ENCODE measurements at places on chromosomes 1 and 21.

GRCh38 chr1:159200769-159201168 is 3.9 kb upstream of the ACKR1 start:
- DNase-seq = no peak

DNA sequence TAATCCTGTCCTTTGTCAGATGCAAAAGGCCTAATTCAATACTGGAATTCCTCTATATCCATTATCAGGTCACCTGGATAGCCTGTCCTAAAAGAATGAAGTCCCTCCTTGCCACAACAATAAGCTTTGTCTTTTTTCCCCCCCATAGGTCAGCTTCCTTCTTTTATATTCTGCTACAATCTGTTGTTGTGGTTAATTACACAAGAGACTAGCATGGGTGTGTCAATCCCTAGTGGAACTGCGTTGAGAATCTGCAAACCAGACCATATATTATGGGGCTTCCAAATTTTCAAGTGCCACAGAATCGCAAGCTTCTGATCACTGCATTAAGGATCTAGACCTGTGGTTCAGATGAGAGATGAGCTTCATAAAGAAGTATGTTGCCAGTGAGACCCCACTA is 349.6 kb downstream of the SMYD3 start:
- no peak for DNase-seq

DNA sequence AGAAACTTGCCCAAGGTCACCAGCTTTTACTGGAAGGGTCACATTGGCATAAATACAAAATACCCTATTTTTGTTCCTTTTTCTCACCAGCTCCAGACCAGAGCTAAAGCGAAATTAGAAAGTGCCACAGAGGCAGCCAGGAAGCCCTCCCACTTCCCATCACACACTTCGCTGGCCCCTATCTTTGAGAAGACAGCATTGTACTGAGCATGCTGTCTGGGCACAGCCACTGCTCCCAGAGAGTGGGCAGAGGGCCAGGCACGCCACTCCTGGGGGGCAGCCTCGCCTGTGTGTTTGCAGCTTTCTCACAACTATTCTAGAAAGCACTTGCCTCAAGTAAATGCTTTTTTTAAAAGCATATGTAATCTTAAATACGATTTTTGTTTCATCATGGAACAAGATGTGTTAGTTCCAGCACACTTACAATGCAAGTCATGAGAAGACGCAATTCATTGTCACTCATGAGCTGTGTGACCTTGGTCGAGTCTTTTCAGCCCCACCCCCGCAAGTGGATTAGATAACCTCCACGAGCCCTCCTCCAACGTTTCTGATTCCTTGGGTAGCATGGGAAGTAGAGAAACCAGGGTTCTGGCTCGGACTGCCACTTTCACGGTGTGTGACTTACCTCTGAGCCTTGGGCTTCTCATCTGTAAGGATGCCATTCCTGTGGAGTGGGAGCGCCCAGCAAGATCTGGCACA is 25.7 kb upstream of the EPHA8 start:
- no peak for DNase-seq

DNA sequence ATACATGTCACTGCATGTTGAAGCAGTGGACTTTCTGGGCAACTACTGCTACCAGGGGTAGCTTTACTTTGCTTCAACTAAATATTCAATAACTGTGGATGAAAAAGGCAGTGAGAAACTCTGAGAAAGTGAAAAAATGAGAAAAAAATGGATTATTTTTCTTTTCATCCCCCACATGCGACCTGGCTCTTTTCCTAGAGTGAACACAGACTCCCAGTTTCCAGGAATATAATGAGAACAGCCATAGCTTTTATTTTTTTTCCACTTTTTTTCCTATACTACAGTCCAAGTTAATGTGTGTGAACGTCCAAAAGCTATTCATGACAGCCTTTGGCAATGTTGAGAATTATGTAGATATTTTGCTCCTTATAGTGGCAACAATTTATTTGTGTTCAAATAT is 230.4 kb downstream of the DNM3 start:
- DNase-seq = no peak

GRCh38 chr21:43811262-43812105 is 22.1 kb downstream of the RRP1 start:
- DNase-seq = no peak

- no peak for DNase-seq
These were observed 148.9 kb downstream of the KCNT2 start for GRCh38 chr1:196459383-196459782.

DNA sequence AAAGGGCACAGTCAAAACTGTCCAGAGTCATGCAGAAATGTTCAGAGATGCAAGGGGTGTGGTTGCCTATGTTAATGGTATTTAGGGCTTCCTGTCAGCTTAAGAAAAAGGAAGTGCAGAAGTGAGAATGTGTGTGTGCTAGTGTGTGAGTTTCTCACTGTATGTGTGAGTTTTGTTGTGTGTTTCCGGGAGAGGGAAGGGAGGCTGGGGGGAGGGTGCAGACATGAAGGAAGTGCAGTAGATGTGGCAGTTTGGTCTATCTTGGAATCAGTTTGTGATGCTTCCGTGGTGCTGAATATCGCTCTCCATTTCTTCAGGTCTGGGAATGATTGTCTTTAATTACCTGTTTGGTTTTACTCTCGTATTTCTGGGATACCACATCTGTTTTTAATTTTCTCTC is 16.5 kb upstream of the ATP6V1G3 start:
- DNase-seq = peak; percentile 88

GRCh38 chr1:181551754-181552153 is 68.4 kb downstream of the CACNA1E start:
- no peak for DNase-seq

DNA sequence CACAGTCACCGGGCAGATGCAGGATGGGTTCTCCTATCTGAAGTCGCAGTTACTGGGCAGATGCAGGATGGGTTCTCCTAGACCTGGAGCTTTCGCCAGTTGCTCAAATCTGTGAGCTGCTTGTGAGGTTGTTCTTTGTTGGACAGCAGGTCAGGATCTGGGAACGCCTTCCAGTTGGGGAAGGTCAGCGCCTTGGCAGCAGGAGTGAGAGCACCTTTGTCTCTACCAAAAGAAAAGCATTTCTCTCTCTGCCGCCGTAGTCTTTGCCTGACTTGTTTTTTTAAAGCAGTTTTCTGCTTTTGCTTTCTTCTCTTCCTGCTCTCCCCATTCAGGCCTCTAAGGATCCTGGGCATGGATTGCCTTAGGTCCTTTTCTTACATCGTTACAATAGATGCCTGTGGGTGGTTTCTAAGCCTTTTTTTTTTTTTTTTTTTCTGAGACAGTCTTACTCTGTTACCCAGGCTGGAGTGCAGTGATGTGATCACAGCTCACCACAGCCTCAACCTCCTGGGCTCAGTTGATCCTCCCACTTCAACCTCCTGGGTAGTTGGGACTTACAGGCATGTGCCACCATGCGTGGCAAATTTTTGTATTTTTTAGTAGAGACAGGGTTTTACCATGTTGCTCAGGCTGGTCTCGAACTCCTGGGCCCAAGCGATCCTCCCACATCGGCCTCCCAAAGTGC is 15.7 kb downstream of the PEX14 start:
- no peak for DNase-seq

- DNase-seq = no peak
These were observed 23.9 kb upstream of the SAMD11 start for GRCh38 chr1:899636-900317.

GRCh38 chr1:33635336-33636012 is 163.0 kb downstream of the ZSCAN20 start:
- no peak for DNase-seq

DNA sequence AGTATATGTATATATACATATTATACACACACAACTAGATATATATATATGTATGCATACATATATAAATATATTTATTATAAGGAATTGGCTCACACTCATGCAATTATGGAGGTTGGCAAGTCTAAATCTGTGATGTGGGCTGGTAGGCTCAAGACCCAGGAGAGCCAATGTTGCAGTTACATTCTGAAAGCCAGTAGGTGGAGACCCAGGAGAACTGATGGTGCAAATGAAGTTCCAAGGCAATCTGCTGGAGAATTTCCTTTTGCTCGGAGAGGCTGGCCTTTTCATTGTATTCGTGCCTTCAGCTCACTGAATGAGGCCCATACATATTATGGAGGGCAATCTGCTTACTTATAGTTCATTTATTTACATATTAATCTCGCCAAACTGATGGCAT is 9.4 kb downstream of the IVL start:
- DNase-seq = no peak

DNA sequence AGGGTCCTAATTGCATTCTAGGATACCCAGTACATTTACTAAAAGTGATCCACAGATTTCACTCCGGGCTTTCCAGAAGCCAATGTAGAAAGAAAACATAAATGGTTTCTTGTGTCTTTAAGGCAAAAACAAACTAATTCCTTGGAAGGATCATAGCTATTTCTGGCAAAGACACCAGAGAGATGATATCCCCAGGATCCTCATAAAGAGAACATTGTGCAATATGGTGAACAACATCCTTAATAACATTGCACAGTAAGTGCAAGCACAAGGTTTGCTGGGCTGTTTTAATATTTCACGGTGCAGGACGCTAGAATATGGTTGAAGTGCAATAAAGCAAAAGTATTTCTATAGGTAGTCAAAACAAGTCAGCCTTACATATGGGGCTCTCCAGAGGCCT is 83.0 kb downstream of the NTPCR start:
- DNase-seq = peak; percentile 17

- DNase-seq = no peak
These were observed 26.0 kb downstream of the TTC39A start for GRCh38 chr1:51304360-51304759.

DNA sequence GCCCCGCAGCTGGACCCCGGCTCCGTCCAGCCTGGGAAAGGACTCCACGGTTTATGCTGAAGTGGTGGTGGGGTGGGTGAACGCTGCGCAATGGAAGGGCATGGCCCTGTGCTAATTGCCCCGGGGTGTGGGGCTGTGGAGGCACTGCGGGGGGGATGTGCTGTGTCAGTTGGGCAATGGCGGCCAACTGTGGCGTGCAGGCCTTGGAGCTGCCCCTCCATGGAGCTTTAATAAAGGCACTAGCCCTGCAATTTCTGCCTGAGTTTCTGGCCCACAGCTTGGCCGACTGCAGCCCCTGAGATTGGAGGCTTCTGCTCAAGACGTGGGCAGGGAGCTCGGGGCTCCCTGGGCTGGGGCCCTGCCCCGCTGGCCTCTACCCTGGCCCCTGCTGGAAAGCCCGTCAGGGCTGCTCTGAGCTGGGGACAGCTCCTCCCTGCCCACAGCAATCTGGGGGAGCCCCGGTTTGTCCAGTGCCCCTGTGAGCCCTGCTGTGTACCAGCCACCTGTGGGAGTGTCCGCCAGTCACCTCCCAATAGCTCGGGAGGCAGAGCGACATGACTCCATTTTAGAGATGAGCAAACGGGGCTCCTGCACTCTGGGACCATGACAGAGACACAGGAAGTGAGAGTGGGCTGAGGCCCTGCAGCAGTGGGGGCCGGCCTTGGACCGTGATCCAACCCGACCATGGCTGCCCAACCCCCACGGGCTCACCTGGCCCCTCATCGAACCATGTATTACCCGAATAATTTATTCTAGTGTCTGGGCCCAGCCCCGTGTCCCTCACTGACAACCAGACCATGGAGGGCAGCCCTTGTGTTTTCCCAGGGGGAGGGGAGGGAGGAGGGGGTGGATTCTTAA is 8.7 kb upstream of the TNFRSF14 start:
- no peak for DNase-seq

DNA sequence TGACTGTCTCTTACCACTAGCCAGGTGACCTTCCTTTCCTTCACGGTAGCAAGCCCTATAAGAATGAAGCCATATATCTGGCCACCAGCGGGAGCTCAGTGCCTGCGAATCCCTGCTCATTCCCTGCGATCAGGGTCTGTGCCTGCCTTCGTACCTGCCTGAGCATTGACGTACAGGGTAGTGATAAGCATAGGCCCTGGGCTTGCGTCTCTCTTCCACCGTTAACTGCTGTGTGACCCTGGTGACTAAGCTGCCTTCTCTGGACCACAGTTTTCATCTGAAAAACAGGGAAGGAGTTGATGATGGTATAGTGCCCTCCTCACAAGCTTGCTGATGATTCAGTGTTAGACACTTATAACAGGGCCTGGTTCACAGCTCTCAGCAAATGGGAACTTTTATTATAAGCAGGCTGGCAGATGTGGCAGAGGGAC is 4.1 kb downstream of the ZC3H12A start:
- no peak for DNase-seq
